GM12878 (cell line): ENCODE measurements at places on chromosomes 5 and 9. TPM values are rescaled to one million over a fixed set of nuclear protein-coding genes. Genes with fewer than 3 reads are reported as not detected.

DNA sequence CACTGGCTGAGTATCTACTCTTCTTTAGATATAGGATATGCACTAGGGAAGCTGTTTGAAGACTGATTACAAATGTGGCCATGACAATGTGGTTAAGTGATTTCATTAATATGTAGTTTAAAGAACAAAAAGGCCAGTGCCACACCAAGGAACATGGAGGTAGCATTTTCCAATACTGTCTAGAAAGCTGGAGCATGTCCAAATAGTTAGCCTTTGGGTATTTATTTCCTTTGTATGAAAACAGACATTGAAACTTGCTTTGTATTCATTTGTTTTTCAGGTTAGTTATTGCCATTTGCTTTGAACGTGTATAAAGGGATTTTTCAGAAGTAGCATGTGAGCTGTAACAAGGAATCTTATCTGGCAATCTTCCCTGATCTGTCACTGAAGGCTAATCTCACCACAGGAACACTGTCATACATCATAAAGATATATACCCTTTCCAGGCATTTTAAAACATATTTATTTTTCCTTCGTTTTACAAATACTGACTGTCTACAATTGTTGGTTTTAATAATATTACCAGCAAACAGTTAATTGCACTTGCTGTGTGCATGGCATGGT is 93.4 kb downstream of the PLPPR1 start:
- DNase-seq = no peak

SLC25A48 gene
- not detected in 2 replicates for total RNA-seq

- DNase-seq = no peak
Measured at GRCh38 chr9:129834489-129835127, 467 bp downstream of the C9orf78 start.

- no peak for DNase-seq
Measured at GRCh38 chr5:170219615-170220014, 13.2 kb upstream of the C5orf58 start.

GRCh38 chr5:179186801-179187200 is 126.6 kb downstream of the ZNF354C start:
- no peak for DNase-seq

DNA sequence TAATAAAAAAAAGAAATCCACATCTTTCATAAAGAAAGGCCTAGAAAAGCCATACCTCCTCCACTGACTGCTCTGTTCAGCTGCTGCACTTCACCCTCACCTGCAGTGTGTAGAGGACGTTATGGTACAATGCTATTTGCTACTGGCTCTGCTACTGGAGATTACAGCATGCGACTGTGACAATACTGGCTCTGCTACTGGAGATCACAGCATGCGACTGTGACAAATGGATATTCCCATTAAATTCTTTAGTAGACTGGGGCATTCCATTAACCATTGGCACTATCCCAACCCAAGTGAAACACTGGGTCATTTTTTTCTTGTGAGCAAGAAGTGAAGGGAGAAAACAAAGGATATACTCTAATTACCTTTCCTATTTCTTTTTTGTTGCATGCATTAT is 1063.5 kb upstream of the DMAC1 start:
- no peak for DNase-seq

DNA sequence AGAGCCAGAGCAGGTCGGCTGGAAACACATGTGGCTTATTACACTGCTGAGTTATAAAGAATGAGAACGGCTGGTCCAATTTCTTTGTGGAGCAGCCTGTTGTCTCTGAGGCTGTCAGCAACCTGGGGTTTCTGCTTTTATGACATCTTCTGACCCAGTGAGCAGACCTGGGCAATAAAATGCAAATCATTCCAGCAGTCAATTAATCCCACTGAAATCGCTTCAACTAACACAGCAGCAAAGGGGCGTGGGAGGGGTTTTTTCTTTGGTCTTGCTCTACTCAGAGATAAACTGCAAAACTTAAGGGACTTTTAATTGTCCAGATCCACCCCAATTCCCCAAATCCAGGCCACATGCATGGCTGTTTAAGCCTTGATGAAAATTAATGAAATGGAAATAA is 215.7 kb downstream of the SLIT3 start:
- no peak for DNase-seq

GRCh38 chr9:126125992-126126409 is 200.6 kb upstream of the MVB12B start:
- DNase-seq = no peak

DNA sequence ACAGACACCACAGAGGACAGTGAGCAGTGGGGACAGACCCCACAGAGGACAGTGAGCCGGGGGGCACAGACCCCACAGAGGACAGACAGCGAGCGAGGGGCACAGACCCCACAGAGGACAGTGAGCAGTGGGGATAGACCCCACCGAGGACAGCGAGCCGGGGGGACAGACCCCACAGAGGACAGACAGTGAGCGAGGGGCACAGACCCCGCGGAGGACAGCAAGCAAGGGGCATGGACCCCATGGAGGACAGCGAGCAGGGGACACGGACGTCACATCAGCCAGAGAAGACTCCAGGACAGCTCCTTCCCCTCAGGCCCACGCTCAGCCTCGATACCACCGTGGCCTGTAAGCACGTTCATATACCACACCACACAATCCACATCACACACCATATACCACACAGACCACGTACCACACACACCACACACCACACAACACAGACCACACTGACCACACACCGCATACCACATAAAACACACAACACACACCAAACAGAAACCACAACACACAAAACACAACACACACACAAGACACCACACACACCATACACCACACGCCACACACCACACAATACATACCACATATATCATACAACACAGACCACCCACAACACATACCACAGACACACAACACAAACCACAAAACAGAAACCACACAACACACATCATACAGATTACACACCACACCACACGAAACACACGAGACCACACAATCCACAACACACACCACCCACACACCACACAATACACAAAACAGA is 5.2 kb upstream of the ZDHHC11 start:
- no peak for DNase-seq

- DNase-seq = no peak
Measured at GRCh38 chr9:98886691-98887229, 56.9 kb upstream of the COL15A1 start.

DNA sequence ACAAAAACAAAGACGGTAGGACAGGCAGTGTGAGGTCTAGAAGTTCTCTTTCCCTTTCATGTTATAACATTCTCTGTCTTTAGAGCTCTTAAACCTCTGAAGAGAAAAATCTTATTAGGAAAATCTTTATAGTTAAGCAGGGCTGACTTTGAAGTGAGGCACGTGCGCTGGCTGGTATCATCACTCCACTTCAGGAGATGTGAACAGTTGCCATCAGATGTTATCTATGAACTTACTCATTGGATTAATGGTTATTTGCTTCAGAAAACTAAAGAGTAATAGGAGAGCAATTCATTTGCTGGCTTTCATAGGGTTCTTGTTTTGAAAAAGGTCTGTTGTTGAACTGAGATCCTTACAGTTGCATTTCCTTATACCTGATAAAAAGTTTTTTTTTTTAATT is 25.7 kb downstream of the LRRTM2 start:
- no peak for DNase-seq

JAKMIP2 gene
- total RNA-seq = 1.5 TPM in 2 replicates
